Activated CD8-positive, alpha-beta T cell treated with anti-CD3 and anti-CD28 coated beads, Interleukin-2, amount 10 ng/mL, durations not matched to agents 7 days and 5 days (primary cell): ENCODE measurements at places on chromosomes 1 and 21.

DNA sequence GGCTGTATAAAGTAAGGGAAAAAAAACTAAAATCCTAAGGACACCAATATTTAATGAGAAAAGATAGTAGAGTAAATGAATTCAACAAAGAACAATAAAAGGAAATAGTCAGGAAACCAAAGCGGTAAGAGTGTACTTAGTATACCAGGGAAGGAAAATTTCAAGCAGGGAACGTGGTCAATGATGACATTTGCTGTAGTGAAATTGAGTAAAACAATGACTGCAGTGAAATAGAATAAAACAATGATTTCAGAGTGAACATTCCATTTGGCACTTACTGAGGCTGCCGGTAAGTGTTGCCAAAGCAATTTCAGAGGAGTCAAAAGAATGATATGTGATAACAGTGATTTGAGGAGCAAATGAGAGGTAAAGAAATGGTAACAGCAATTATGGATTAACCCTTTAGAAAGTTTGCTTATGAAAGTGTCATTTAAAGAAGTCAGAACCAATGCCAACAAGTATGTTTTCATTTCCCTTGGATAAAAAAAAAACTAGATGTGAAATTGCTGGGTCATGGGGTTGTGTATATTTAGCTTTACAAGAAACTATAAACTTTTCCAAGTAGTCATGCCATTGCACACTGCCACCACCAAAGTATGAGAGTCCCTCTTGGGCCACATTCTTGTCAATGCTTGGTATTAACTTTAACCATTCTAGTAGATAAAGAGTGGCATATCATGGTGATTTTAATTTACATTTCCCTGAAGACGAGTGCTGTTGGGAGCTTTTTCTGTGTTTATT, 50.5 kb downstream of the VCAM1 start:
- DNase-seq, result no peak

GRCh38 chr1:201539561-201540431, 869 bp downstream of the NAV1 start:
- DNase-seq, result no peak

- DNase-seq, result no peak
Observed at GRCh38 chr1:147628441-147628840, 41.9 kb downstream of the ACP6 start.

- DNase-seq, result no peak
Observed at GRCh38 chr1:115826628-115827027, 14.3 kb downstream of the NHLH2 start.

DNA sequence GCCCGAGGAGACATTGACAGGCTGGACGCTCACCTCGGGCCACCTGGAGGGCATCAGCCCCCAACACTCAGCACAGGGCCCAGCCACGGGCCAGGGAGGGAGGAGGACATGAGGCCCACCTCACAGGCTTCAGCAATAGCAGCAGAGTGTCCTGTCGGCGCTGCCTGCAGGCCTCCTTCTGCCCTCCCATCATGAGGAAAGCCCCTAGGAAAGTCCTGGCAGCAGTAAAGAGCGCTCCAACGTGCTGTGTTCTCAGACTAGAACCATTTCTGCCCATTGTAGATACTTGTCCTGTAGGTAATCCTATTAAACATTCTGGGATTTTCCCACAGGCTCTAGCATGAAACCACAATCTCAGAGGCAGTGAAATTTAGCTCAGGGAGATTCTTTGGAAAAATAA, 62.0 kb upstream of the GALNT2 start:
- DNase-seq, result no peak

- peak; percentile 30 for DNase-seq
Observed at GRCh38 chr1:239386453-239387303, at the start of gene CHRM3. Gene CHRM3, plus strand, starts transcription at chr1:239386568. Its CDS starts 520,884 bp downstream, at chr1:239907452.

- no peak for DNase-seq
Observed at GRCh38 chr1:23872421-23872820, 4.3 kb upstream of the FUCA1 start.

DNA sequence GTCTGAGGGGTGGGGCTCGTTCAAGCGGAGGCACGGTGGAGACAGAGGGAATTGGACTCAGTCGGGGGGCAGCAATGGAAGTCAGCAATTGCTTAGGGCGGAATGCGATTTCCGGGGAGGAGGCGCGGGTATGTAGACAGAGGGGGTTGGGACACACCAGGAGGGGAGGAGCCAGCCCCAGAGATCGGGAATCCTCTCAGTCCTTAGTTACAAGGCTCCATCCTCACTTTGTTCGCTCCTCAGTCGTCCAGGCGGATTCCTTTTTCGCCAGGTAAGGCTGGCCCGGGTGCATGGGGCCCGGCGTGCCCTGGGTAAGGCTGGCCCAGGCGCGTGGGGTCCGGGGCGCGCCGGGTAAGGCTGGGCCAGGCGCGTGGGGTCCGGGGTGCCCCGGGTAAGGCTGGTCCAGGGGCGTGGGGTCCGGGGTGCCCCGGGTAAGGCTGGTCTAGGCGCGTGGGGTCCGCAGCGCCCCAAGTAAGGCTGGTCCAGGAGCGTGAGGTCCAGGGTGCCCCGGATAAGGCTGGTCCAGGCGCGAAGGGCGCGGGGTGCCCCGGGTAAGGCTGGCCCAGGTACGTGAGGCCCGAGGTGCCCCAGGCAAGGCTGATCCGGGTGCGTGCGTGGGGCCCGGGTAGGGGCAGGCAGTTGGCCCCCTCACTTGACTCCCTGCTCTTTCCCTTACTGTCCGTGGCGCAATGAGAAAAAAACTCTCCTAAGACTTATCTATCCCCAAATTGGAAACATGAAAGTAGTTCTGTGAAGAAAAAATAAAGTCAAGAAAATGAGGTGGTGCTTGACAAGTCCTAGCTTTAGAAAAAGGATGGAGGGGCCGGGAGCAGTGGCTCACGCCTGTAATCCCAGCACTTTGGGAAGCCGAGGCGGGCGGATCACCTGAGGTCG, at the start of gene L1TD1:
Gene L1TD1, plus strand, starts transcription at position 199 of the 894 bp plus-strand sequence. CDS start 11,780 bp downstream, outside the sequence.
- no peak for DNase-seq

- DNase-seq, result peak; percentile 21
Observed at GRCh38 chr1:116417678-116418077, 44.6 kb downstream of the ATP1A1 start.

- no peak for DNase-seq
Observed at GRCh38 chr1:20337581-20337980, 46.9 kb downstream of the VWA5B1 start.
